ENCODE measurements at places on chromosomes 2 and 18. TPM values are rescaled to one million over a fixed set of nuclear protein-coding genes. Genes with fewer than 3 reads are reported as not detected.
A peak's percentile ranks its signal among the peaks of the same experiment; 100 is the strongest.

Gene CYP27A1
- total RNA-seq = 9.0 TPM

Gene SLC5A7
- total RNA-seq = not detected

Gene ABCB11
- total RNA-seq = 1.9 TPM

Gene ZNF892
- total RNA-seq = 11.2 TPM

Gene IL36B
- total RNA-seq = not detected

Gene SAG
- total RNA-seq = not detected

DNA sequence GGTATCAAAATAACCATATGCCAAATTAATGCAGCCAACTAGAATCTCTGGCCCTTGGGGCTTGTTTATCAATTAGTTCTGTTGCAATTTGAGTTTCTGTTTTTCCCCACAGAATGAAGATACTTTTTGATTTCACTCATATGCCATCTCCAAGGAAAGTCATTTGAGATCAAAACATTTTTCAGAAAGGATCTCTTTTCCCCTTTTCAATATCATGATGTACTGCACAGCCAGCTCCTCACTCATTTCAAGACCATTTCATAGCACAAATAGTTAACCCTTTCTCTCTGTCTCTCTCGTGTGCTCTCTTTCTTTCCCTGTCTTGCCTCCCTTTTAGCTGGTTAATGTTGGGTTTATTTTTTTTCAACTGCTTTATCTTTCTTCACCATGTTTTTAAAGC lies 387.3 kb downstream of the STK39 start:
- no peaks in the 10 kb centered on the region for H3K4me1 ChIP-seq
- no peak overlapping the region for H3K4me3 ChIP-seq
- H3K27ac ChIP-seq = no peak overlapping the region
- H3K27me3 ChIP-seq = no peaks in the 10 kb centered on the region

DNA sequence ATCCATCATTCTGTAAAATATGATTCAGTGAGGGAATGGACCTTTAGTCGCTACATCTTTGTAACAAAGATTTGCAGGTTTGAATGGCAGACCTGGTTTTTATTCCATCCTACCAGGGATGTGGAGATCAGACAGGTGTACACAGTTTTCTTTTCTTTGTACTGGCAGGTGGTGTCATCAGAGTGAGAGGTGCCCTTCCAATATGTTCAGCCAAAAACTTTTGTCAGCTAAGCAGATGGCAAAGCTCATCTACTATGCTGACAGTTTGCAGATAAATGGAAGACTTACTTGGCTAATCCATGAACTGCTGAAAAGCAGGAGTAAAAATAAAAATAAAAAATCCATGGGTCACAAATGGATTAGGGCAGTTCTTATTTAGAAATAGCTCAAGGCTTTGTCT lies 185.5 kb upstream of the DOK6 start:
- H3K27ac ChIP-seq = no peak overlapping the region
- no peak overlapping the region for H3K4me3 ChIP-seq

DNA sequence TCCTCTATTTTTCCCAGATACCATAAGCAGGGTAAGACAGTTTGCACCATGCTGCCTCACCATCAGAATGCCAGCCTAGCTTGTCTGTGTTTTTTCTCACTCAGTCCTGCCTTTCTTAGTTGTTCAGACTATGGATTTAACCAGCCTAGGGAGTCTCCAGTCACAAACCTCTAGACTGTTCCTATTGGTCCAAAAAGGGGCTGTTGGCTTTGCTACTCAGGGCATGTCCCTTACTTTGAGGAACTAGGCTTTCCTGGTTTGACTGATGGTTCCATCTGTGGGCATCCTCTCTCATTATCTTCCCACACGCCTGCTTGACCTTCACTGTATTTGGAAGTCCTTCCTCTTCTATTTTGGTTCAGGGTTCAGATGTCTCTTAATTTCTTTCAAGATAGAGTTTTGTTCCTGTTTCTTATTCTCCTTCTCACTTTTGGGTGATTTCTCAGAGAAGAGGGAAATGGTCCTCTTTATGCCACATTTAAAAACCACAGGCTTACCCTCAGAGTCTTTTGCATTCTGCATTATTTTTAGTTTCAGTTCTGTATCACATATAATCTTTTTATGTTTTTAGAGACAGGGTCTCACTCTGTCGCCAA lies 31.3 kb upstream of the TMEM131 start:
- no peak overlapping the region for H3K4me3 ChIP-seq
- no peaks in the 10 kb centered on the region for H3K4me1 ChIP-seq
- DNase-seq = no peak
- no peak overlapping the region for H3K27ac ChIP-seq
- peaks cover 3% of the 10 kb centered on the region for H3K27me3 ChIP-seq

DNA sequence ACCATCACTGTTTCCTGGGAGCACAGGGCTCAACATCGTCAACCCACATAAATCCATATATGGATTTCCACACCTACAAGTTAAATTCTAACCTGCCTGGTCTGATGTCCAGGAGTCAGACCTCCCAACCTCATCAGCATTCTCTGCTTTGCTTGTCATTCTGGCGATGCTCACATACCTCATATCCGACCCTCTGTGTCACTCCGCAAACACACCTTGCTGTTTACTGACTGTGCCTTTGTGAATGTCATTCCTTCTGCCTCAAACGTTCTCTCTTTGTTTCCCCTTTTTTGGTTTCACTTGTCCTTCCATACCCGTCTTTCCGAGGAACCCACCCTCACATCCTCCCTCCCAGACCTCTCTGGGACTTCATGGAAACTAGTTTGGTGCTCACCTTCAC lies 187.1 kb downstream of the ACTR3 start:
- peaks cover 7% of the 10 kb centered on the region for H3K27me3 ChIP-seq
- no peak overlapping the region for H3K4me3 ChIP-seq
- no peaks in the 10 kb centered on the region for H3K4me1 ChIP-seq
- H3K36me3 ChIP-seq = no peaks in the 10 kb centered on the region
- no peak for DNase-seq
- no peak overlapping the region for H3K27ac ChIP-seq

- H3K27ac ChIP-seq = no peak overlapping the region
- no peak for DNase-seq
- H3K4me1 ChIP-seq = no peaks in the 10 kb centered on the region
- no peaks in the 10 kb centered on the region for H3K27me3 ChIP-seq
These were observed 184.7 kb downstream of the SATB2 start for GRCh38 chr2:199273042-199273511.

DNA sequence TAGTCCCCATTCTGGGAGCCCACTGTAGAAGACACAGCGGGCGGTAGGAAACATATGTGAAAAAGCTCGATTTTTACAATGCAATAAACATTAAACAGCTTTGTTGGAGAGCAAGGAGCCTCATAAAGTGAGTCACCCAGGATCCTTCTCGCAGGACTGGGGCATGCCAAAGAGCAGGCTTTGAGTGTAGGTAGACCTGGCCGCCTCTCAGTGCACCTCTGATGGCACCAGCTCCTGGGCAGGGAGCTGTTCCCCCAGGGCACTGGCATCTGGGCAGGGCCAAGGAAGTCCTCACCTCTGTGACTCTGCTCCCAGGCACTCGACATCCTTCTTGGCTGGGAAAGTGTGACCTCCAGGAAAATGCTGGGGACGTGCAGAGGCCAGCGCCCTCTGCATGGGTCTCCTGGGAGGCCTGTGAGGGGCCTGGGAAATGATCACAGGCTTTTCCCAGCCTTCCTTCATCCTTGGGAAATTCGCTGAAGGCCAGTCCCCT lies 94.2 kb downstream of the POLR1A start:
- H3K4me3 ChIP-seq = no peak overlapping the region
- DNase-seq = no peak
- H3K4me1 ChIP-seq = no peaks in the 10 kb centered on the region
- no peak overlapping the region for H3K27ac ChIP-seq
- H3K27me3 ChIP-seq = peaks cover 11% of the 10 kb centered on the region

GRCh38 chr18:79604205-79604912 lies 75.2 kb upstream of the CTDP1 start:
- H3K4me1 ChIP-seq = peaks cover 42% of the 10 kb centered on the region
- peaks cover 14% of the 10 kb centered on the region for H3K36me3 ChIP-seq
- no peak overlapping the region for H3K27ac ChIP-seq
- no peak overlapping the region for H3K4me3 ChIP-seq

DNA sequence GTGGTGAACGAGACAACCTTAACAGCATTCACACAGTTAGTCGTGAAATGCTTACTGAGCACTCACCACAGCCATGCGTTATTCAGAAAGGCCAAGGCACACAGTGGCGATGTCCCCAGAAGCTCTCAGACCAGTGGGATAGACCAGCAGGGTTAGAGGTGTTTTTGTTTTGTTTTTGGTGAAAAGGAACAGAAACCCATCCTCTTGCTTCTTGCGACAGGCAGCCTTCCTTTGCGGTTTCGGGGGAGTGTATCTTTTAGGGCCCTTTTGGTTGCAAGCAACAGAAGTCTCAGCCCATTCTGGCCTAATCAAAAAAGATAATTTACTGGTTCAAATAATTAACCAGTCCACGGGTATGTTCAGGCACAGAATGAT lies 4.7 kb downstream of the GNLY start:
- H3K27me3 ChIP-seq = peaks cover 3% of the 10 kb centered on the region
- H3K4me1 ChIP-seq = no peaks in the 10 kb centered on the region
- H3K36me3 ChIP-seq = no peaks in the 10 kb centered on the region
- H3K4me3 ChIP-seq = no peak overlapping the region

- DNase-seq = no peak
- peaks cover 1% of the 10 kb centered on the region for H3K27me3 ChIP-seq
- no peak overlapping the region for H3K27ac ChIP-seq
- H3K4me3 ChIP-seq = no peak overlapping the region
- H3K36me3 ChIP-seq = no peaks in the 10 kb centered on the region
These were observed 1390.4 kb downstream of the SUCLG1 start for GRCh38 chr2:83068714-83069113.

- no peak overlapping the region for H3K4me3 ChIP-seq
- H3K27me3 ChIP-seq = peaks cover 6% of the 10 kb centered on the region
- H3K36me3 ChIP-seq = no peaks in the 10 kb centered on the region
- DNase-seq = peak; percentile 39
- H3K27ac ChIP-seq = peak overlapping the region; percentile 61
These were observed 97.8 kb downstream of the B3GNT2 start for GRCh38 chr2:62293490-62294271.

DNA sequence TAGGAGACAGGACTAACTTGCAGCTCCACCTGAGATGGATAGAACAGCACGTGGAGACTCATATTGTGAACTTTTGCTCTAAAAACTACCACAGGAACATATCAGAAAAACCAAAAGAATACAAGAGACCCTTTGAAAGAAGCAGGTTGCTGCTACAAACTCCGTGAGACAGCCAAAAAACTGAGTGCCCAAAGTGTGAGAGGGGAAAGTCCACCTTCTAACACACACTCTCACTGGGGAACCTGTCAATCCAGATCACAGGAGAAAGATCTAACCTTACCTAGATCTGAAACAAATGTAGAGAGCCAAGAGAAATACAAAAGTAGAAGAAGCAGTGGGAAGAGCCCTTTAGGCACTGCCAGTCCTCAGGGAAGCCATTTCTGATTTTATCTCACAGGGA lies 46.3 kb upstream of the SPOPL start:
- H3K36me3 ChIP-seq = no peaks in the 10 kb centered on the region
- DNase-seq = no peak
- peaks cover 14% of the 10 kb centered on the region for H3K4me1 ChIP-seq
- no peak overlapping the region for H3K27ac ChIP-seq
- no peak overlapping the region for H3K4me3 ChIP-seq
- peaks cover 2% of the 10 kb centered on the region for H3K27me3 ChIP-seq

- H3K27ac ChIP-seq = no peak overlapping the region
- no peaks in the 10 kb centered on the region for H3K36me3 ChIP-seq
- H3K4me1 ChIP-seq = no peaks in the 10 kb centered on the region
- no peak overlapping the region for H3K4me3 ChIP-seq
These were observed 12.7 kb downstream of the MAIP1 start for GRCh38 chr2:199968126-199968525.

DNA sequence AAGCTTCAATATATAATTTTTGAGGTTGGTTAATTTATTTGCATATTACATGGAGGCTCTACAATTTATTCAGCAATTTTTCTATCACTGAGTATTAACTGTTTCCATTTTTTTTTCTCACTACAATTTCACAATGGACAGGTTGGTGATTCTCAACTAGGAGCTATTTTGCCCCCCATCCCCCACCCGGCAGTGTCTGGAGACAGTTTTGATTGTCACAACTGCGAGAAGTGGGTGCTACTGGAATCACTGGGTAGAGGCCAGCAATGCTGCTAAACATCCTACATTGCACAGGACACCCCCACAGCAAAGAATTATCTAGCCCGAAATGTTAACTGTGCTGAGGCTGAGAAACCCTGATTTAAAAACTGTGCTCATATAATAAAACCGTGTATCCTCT lies 82.6 kb downstream of the CCDC93 start:
- peaks cover 8% of the 10 kb centered on the region for H3K27me3 ChIP-seq
- peaks cover 65% of the 10 kb centered on the region for H3K36me3 ChIP-seq
- H3K4me3 ChIP-seq = no peak overlapping the region
- peaks cover 32% of the 10 kb centered on the region for H3K4me1 ChIP-seq
